ENCODE measurements at places on chromosomes 5 and 9.

DNA sequence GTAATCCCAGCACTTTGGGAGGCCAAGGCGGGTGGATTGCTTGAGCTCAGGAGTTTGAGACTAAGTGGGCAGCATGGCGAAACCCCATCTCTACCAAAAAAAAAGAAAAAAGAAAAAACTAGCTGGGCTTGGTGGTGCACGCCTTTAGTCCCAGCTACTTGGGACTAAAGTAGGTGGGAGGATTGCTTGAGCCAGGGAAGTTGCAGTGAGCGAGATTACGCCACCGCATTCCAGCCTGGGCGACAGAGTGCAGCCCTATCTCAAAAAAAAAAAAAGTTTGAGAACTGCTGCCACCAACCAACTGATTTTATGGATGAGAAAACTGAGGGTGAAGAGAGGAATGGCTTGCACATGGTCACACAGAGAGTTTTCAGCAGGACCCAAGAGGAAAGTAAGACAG, 175.1 kb downstream of the DOCK8 start:
- DNase-seq = no peak

GRCh38 chr5:124128867-124129266, 616.9 kb downstream of the CSNK1G3 start:
- DNase-seq = no peak

DNA sequence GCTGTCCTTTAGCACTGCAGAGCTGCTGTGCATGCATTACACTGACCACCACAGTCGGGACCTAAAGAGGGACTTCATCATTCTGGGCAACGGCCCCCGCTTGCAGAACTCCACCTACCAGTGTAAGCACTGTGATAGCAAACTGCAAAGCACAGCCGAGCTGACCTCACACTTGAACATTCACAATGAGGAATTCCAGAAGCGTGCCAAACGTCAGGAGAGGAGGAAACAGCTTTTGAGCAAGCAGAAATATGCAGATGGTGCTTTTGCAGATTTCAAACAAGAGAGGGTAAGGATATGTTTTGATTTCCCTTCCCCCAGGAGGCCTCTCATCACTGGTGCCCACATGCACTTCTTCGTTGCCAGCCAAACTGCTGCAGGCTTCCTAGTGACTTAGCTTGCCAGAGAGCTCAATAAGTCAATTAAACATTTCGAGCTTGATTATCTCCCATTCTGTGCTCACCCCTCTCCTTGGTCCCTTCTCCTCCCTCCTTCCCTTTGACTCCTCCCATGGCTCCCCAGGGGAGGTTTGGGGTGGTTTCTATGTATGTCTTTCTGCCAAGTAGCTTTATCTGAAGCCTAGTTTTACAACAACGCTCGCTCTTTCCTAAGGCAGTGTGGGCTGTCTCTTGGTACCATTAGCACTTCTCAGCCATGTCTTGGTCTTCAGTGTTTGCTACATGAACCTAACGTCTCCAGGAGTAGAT, 66.7 kb downstream of the ZNF462 start:
- DNase-seq = no peak

DNA sequence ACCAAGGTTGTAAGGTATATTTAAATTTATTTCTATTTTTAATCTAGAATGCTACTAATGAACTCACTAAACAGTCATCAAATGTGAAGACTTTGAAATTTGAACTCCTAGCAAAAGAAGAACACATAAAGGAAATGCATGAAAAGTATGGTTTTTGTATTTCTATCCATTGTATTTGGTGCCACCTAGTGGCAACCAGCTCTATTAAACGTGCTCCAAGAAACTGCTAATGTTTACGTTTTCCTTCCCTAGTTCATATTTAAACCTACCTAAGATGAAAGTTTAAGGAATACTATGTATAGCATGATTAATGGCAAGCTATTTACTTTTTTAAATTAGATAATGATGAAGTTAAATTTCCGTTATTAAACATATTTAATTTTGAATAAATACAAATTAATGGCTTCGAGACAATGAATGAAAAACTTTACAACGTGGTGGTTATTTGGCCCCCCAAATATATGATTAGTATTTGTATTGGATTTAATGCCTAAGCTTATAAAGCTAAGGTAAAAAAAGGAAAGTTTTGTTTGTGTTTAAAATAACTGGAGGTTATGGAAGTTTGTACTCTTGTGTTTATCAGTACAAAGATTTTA, 115.9 kb upstream of the SH3GL2 start:
- peak; percentile 25 for DNase-seq

DNA sequence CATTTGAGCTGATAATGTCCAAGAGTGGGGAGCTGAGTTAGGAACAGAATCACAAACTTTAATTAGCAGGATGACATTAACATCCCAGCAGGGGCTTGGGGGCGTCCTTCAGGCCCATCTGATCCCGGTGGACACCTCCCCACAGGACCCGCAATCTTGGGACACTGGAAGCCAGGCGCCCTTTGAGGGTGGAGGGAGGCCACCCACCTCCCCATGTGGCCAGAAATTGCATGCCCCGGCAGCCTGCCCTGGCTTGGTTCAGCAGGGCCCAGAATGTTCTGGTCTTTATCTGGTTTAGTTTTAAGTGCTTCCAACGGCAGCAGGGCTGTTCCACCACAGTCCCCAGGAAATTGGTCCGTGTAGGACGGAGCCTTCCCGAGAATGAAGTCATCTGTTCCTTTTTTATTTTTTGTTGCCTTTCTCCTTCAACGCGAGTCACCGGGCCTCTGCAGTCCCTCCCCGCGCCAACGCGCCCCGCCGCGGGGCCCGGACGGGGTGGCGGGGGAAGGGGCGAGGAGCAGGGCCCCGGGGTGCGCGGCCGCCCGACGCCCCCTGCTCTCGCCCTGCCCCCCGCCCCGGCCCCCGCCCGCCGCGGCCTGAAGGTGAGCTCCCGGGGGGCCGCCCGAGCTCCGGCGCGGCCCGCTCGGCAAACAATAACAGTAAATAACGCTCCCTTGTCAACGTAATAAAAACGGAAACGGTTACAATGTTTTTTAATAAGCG, 207.9 kb downstream of the C9orf50 start:
- DNase-seq = no peak

- no peak for DNase-seq
These were observed 170.8 kb upstream of the MSX2 start for GRCh38 chr5:174553556-174553955.

DNA sequence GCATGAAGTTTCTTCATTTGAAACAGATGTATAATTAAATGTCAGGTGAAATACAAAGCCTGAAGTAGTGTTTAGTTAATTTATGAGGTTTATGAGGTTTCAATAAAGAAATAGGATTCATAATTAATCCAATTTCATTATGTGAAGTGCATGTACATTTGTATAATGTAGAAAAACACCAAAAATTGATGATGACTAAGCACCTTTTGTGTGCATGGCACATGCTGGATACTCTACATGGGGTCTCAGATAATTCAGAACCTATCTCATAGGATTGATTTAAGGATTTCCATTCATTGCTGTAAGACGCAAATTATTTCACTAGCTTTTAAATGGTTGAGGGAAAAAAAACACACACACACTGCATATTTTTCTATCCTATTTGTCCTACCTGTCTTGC, 143.9 kb downstream of the ESM1 start:
- no peak for DNase-seq

GRCh38 chr5:1910861-1911772, 28.4 kb upstream of the IRX4 start:
- no peak for DNase-seq

DNA sequence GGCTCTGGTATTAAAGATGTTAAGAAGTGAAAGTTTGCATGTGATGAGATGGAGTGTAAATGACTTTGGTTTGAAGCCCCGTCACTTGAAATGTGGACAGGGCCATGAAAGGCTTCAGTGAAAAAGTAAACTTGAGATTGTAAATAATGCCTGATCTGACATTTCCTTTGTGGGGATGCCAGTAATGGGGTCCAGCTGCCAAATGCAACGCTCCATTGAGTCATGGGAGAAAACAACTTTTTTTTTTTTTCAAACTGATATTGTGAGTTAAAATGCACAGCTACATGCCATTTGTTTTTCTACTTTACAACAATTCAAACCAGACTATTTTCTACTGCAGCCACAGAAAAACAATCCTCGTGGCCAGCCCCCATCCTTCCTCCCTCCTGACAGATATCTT, 327.0 kb upstream of the TNC start:
- DNase-seq = no peak

GRCh38 chr5:177510567-177511053, 984 bp upstream of the DOK3 start:
- no peak for DNase-seq

- DNase-seq = no peak
These were observed 36.4 kb upstream of the DAPK1 start for GRCh38 chr9:87461256-87461655.

GRCh38 chr5:140037012-140037411, 6.1 kb downstream of the NRG2 start:
- no peak for DNase-seq

DNA sequence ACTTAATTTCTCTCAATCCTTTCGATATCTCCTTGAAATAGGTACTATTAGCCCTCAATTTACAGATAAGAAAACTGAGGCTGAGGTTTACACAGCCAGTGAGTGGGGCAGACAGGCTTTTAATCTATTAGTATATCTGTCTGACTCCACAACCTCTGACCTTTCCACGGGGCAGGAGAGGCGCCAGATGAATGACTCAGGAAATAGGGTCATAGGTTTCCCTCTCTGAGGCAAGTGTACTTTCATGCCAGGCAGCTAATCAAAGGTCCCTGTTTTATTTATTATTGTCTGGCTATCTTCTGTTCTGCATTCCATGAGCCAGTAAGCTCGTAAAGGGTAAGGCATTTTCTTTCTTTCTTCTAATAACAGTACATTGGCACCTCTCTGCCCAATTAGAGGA, 79.6 kb upstream of the KLF4 start:
- DNase-seq = no peak

- no peak for DNase-seq
These were observed 70.2 kb downstream of the PTPN3 start for GRCh38 chr9:109427886-109428285.

- DNase-seq = no peak
These were observed 98.6 kb upstream of the PIK3R1 start for GRCh38 chr5:68116868-68117411.

GRCh38 chr5:146009020-146009419, 72.6 kb downstream of the SH3RF2 start:
- no peak for DNase-seq

DNA sequence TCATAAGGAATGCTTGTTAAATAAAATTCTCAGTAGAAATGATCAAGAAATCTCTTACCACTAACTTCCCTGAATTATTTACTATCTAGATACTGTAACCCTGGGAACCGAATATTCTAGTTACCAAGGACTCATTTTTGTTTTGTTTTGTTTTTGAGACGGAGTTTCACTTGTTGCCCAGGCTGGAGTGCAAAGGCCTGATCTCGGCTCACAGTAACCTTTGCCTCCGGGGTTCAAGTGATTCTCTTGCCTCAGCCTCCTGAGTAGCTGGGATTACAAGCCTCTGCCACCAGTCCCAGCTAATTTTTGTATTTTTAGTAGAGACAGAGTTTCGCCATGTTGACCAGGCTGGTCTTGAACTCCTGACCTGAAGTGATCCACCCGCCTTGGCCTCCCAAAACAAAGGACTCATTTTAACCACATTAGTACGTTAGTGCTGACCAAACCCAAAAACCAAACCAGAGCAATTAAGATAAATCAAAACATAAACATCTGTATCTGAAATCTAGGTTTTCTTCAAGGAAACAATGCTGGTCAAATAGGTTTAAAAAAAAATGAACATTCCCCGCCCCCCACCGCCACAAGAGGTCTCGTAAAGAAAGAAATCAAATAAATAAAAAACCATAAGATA, 3.7 kb downstream of the TXN start:
- DNase-seq = no peak

All from brain pericyte (primary cell).